ENCODE measurements at places on chromosomes 7 and 10.

GRCh38 chr10:131667561-131667960 is 233.2 kb upstream of the PPP2R2D start:
- no peak for DNase-seq

DNA sequence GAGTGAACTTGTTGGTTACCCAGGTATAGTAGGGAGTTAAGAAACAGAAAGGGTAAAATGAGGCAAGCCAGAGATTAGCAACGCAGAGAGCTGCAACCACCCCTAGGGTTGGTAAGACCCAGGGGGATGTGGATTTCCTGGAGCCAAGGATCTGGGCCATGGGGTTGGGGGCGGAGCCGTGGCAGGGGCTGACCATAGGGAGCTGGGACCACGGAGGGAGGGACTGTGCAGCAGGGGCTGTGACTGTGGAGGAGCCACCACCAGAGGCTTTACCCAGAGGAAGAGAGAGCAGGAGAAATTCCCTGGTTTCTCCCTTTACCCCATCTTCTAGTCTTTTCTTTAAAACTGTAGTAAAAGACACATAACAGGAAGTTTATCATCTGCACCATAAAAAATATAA is 58.6 kb upstream of the BAIAP2L1 start:
- DNase-seq: no peak

DNA sequence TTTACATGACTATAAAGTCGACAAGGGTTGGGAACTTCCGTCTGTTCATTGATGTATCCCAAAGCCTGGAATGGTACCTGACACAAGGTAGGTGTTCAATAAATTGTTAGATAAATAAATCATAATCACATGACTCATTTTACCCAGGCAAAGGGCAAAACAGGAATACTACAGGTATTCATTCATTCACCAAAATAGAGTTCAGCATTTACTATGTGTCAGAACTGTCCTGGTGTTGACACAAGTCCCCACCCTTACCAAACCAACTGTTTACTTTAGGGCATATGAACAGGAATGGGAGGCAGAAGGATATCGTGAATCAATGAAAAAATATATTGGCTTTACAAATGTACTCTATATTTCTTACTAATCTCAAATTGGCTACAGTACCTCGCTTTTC is 666 bp upstream of the YAE1 start:
- DNase-seq: no peak

- DNase-seq: no peak
Observed at GRCh38 chr10:28276384-28276783, 26.5 kb downstream of the MPP7 start.

DNA sequence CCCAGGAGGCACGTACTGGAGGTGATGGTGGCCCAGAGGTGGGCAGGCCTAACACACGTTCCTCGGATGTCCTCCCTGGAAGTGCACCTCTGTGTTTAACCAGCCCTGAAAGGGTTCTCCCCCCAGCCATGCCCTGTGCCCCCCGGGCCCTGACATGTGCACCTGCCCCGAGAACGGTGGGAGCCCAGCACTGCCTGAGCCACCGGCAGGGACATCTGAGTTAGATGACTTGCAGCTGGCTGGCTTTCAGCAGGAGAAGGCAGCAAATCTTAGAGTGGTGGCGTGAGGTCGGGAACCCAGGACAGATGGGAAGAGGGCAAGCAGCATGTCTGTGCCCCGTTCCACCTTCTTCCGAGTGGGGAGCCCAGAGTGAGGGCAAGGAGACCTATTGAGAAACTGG is 291.8 kb downstream of the TCERG1L start:
- no peak for DNase-seq

Data from KBM-7 (cell line).